Fibroblast of lung (primary cell): ENCODE measurements at places on chromosomes 3 and 15. TPM values are rescaled to one million over a fixed set of nuclear protein-coding genes. Genes with fewer than 3 reads are reported as not detected.

DNA sequence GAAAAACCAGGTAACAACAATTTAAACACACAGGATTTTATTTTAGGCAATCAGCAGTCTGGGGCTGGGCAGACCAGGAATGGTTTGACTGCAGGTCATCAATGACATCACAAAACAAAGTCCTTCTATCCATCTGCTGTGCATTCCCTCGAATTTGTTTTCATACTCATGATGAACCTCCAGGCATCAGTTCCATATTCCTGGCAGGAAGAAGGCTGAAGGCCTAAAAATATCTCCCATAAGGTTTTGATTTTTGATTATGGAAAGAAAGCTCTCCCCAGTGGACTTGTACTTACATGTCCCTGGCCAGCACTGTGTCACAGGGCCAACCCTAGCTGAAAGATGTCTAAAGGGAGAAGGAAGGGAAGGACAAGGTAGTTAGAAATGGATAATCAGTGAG, 107.4 kb downstream of the PEAK1 start:
- H3K4me3 ChIP-seq = no peak overlapping the region
- H3K27ac ChIP-seq = peak overlapping the region; percentile 3
- H3K27me3 ChIP-seq = no peaks in the 10 kb centered on the region
- DNase-seq = no peak

GRCh38 chr3:54969652-54970051, 41.8 kb upstream of the LRTM1 start:
- no peak overlapping the region for H3K4me3 ChIP-seq
- DNase-seq = no peak
- H3K27ac ChIP-seq = peak overlapping the region; percentile 23
- H3K36me3 ChIP-seq = no peaks in the 10 kb centered on the region
- H3K27me3 ChIP-seq = no peaks in the 10 kb centered on the region

GRCh38 chr15:76333309-76333708, 3.3 kb upstream of the ISL2 start:
- no peak for DNase-seq
- H3K27me3 ChIP-seq = peaks cover 45% of the 10 kb centered on the region
- H3K4me1 ChIP-seq = no peaks in the 10 kb centered on the region
- no peak overlapping the region for H3K4me3 ChIP-seq
- H3K36me3 ChIP-seq = no peaks in the 10 kb centered on the region

DNA sequence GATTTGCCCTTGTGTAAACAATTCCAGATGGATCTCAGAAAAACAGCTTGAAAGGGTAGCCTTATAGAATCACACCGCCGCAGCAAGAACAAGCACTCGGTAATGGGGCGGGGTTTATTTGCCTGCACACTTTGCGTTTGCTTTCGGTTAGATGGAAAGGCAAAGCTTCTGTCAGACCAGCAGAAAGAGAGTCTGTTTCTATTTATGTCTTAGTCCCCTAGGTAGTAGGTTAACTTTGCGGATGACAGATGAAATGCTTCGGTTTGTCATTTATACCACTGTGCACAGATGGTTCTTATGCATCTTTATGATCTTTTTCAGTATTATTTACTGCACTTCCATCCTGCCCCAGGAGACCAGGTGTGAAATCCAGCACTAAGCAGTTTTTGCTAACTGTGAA, 62.2 kb downstream of the PYDC2 start:
- no peaks in the 10 kb centered on the region for H3K4me1 ChIP-seq
- H3K4me3 ChIP-seq = no peak overlapping the region
- H3K27me3 ChIP-seq = no peaks in the 10 kb centered on the region
- DNase-seq = no peak
- no peak overlapping the region for H3K27ac ChIP-seq

GRCh38 chr3:53890726-53891475, 758 bp downstream of the SELENOK start:
- DNase-seq = no peak
- peak overlapping the region; percentile 98 for H3K27ac ChIP-seq
- peak overlapping the region; percentile 90 for H3K4me3 ChIP-seq
- no peaks in the 10 kb centered on the region for H3K27me3 ChIP-seq
- peaks cover 2% of the 10 kb centered on the region for H3K36me3 ChIP-seq

DNA sequence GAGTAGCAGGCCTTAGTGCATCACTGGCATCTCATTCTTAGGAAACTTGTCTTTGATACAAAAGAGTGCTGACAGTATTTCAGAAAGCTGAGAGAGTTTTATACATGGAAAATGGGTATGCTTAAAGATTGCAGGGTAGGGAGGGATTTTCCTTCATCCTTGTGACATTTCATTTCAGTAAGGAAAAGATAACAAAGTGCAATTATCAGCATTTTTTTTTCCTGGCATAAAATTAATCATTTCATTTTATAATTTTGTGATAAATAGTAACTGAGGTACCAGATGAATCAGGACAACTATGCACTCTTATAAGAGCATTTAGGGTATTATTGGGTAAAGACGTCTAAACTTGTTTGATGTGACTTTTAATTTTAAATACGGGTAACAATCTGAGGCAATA, 10.3 kb downstream of the KBTBD8 start:
- no peaks in the 10 kb centered on the region for H3K4me1 ChIP-seq
- no peaks in the 10 kb centered on the region for H3K36me3 ChIP-seq
- no peak overlapping the region for H3K27ac ChIP-seq
- no peak for DNase-seq
- no peak overlapping the region for H3K4me3 ChIP-seq

DNA sequence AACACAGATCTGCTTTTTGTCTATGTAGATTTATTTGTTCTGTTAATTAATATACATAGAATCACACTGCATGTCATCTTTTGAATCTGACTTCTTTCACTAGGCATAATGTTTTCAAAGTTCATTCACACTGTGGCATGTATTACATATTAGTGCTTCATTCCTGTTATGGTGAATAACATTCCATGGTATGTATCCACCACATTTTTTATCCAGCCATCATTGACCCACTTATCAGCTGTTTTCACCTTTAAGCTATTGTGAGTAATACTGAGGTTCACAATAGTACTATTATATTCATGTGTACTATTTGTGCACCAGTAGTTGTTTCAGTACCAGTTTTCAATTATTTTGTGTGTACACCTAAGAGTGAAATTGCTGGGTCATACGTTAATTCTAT, 230.6 kb upstream of the CNTN3 start:
- no peak overlapping the region for H3K27ac ChIP-seq
- H3K4me1 ChIP-seq = no peaks in the 10 kb centered on the region
- no peaks in the 10 kb centered on the region for H3K27me3 ChIP-seq
- no peaks in the 10 kb centered on the region for H3K36me3 ChIP-seq
- no peak for DNase-seq

- H3K4me1 ChIP-seq = no peaks in the 10 kb centered on the region
- no peaks in the 10 kb centered on the region for H3K36me3 ChIP-seq
- no peak overlapping the region for H3K27ac ChIP-seq
- H3K27me3 ChIP-seq = no peaks in the 10 kb centered on the region
- DNase-seq = no peak
These were observed 9.1 kb downstream of the VPS13C start for GRCh38 chr15:62051166-62051565.

- H3K4me3 ChIP-seq = no peak overlapping the region
- H3K4me1 ChIP-seq = no peaks in the 10 kb centered on the region
- DNase-seq = no peak
- H3K27ac ChIP-seq = no peak overlapping the region
- no peaks in the 10 kb centered on the region for H3K36me3 ChIP-seq
These were observed 10.9 kb downstream of the MYL3 start for GRCh38 chr3:46852334-46852720.

RTP1 gene
- total RNA-seq = under 0.01 TPM in 1 of 2 replicates, not detected in the other
